Liver (tissue), 10 donors: ENCODE measurements at places on chromosomes 11 and 22. TPM values are rescaled to one million over a fixed set of nuclear protein-coding genes. Genes with fewer than 3 reads are reported as not detected.

The POTEH gene
- total RNA-seq: not detected

The MMP12 gene
- total RNA-seq: not detected

The TAF1D gene
- 97.7 TPM for total RNA-seq

The PRR33 gene
- not detected for total RNA-seq

The MMP13 gene
- not detected for total RNA-seq

The PARVG gene
- 8.9 TPM for total RNA-seq

The TPBGL gene
- total RNA-seq: not detected

The LDHAL6A gene
- not detected for total RNA-seq

The GAB2 gene
- 3.4 TPM for total RNA-seq

The TMEM45B gene
- 5.5 TPM for total RNA-seq

The FOSL1 gene
- total RNA-seq: not detected

The KIF18A gene
- 0.08 TPM for total RNA-seq

The ZNF70 gene
- total RNA-seq: 1.9 TPM

The SEPTIN5 gene
- 3.5 TPM for total RNA-seq

The PLEKHA7 gene
- 6.1 TPM for total RNA-seq

The C22orf31 gene
- total RNA-seq: 0.14 TPM

The FAM76B gene
- total RNA-seq: 62.9 TPM

The KRTAP5-2 gene
- not detected for total RNA-seq

The GPHA2 gene
- not detected for total RNA-seq
